ENCODE measurements at places on chromosomes 5 and 9.

GRCh38 chr5:169100735-169101075 lies 200.2 kb downstream of the SLIT3 start:
- DNase-seq, result no peak

GRCh38 chr9:113427629-113428028 lies 17.1 kb downstream of the C9orf43 start:
- no peak for DNase-seq

- no peak for DNase-seq
These were observed 102.0 kb upstream of the PRLR start for GRCh38 chr5:35331956-35332950.

DNA sequence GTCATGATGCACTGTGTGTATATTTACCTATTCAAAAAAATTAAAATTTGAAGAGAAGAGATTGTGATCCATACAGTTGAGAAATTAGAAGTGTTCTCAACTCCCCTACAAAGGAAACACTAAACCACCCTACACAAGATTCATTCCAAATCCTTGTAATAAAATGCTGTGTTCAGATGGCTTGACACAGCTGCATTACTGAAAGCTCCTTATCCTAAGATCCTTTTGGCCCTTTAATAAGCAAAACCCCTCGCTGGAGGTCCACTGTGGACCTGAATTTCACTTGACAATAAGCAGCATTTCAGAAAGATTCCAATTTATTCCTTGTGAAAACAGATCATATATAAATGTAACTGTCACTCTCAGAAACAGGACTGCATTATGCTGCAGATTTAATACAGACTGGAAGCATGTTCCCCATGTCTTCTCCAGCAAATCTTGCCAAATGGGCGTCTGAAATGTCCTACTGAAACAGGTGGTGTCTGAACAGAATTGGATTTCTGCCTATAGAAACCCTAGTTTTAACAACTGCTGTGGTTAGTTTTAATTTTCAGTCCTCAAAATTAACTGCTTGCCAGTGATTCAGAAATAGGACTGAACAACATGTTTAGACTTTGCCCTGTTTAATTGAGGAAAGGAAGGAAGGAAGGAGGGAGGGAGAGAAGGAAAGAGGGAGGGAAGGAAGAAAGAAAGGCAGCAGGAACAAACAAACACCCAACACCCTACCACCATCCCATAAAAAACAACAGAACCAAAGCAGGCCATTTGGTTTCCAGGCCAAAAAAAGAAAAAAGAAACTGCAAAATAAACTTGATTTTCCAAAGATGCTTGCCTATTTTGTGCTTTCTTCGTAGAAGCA lies 179.6 kb downstream of the MLLT3 start:
- DNase-seq, result no peak

- DNase-seq, result no peak
These were observed 350.4 kb downstream of the OSTF1 start for GRCh38 chr9:75438716-75439115.

GRCh38 chr5:79547982-79548381 lies 34.0 kb upstream of the HOMER1 start:
- no peak for DNase-seq
